Thoracic aorta (tissue), 2 donors: ENCODE measurements at places on chromosomes 7 and 10. TPM values are rescaled to one million over a fixed set of nuclear protein-coding genes. Genes with fewer than 3 reads are reported as not detected.

DNA sequence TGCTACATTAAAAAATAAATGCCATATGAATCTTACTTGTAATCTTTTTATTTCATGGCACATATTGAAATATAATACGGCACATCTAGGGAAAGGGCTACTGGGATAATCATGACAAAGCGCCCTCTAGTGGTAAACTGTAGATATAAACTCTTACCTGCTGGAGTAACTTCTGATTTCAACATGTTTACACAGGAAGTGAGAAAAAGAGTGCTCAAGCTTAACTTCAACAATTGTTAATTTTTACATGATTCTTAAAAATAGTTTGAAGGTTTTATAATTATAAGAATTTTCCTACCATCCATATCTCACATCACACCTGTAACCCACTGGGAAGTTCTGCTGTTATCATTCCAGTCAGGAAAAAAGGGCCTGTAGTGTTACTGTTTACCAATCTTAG lies 2.0 kb upstream of the HEPACAM2 start:
- no peak for DNase-seq

DNA sequence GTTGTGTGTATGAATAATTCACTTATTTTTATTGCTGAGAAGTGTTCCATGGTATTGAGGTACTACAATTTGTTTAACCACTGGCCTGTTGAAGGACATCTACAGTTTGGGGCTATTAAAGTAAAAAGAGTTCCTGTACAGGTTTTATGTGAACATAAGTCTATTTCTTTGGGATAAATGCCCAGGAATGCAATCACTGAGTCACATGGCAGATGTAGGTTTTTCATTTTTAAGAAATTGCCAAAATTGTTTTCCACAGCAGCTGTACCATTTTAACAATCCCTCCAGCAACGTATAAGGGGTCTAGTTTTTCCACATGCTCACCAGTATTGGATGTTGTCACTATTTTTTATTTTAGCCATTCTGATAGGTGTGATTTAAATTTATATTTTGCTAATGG lies 243.9 kb downstream of the TNS3 start:
- no peak for DNase-seq

Gene BICC1
- 28.1 TPM for total RNA-seq

DNA sequence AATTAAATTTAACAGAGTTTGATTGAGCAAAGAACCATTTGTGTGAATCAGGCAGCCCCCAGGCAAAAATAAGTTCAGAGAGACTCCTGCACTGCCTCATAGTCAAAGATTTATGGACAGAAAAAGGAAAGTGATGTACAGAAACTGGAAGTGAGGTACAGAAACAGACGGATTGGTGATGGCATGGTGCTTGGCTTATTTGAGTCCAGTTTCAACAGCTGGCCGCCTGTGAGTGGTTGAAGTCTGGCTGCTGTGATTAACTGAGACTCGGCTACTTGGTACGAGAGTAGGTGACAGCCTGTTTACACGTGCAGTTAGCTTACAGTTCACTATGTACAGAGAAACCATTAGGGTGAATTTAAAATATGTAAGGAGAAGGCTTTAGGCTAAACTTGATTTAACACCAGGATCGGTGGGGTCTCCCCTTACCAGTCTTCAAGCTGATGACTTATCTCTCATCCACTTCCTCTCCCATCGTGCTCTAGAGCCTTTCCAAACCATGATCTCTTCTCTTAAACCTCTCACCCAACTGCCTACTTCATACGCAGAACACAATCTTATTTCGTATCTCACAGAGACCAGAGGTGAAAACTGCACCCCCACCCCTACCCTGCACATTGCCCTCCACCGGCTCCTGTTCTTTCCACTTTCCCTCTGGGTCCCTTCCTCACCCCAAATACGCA lies 5.0 kb upstream of the MSMB start:
- DNase-seq = no peak

GRCh38 chr10:47300429-47300931 lies 483 bp downstream of the GDF10 start:
- DNase-seq = no peak

DNA sequence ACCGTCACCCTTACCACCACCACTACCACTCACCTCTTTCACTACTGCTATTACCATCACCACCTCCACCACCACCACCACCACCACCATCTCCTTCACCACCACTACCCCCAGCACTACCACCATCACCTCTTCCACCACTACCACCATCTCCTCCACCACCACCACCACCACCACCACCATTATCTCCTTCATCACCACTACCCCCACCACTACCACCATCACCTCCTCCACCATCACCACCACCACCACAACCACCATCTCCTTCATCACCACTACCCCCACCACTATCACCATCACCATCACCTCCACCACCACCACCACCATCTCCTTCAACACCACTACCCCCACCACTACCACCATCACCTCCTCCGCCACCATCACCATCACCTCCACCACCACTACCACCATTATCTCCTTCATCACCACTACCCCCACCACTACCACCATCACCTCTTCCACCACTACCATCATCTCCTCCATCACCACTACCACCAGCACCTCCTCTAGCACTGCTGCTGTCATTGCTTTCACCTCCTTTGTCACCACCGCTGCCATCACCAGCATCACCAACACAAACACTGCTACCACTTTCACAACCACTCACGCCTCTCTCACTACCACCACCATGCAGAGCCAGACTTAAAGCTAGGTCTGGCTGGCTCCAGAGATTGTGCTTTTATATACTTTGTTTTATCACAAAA lies 109.3 kb downstream of the ICA1 start:
- DNase-seq = no peak

DNA sequence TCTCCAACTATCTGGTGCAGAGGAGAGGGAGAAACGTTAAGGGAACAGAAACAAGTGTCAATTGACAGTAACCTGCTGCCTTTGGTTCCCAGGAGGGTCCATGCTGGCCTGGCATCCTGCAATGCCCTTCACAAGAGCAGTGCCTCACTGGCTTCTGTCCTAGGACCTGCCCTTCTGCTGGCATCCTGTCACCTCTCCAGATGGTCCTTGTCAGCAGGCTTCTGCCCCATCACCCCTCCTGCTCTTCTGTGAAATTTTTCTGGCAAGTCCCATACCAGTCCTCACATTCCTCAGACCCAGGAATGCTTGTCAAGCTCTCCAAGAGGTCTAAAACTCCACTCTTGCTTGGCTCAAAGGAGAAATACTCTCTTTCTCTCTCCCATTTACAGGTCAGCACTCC lies 34.2 kb downstream of the C10orf67 start:
- no peak for DNase-seq

DNA sequence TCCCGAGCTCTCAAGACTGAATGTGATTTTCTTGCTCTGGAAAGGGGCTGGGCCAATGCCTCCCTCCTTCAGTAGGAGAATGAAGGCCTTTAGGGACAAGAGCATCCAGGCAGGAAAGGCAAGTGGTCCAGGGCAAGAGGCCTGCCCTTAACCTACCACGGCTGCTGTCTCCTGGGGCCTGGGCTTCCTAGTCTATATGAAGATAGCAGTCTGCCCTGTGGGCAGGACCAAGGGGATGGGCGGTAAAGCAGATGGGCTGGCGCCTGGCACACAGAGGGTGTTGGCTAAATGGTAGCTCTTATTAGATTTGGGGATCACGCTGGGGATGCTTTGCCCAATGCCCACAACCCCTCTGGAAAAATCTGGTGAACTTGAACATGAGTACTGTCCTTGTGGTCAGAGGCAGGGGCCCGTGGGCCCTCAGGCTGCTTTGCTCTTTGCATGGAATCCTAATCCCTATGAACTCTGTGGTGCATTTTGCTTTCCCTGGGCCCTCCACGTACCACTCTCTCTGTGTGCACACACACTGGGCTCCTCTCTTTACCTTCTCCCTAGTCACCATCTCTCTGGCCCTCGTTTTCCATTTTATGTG lies 20.3 kb downstream of the CHAT start:
- no peak for DNase-seq

DNA sequence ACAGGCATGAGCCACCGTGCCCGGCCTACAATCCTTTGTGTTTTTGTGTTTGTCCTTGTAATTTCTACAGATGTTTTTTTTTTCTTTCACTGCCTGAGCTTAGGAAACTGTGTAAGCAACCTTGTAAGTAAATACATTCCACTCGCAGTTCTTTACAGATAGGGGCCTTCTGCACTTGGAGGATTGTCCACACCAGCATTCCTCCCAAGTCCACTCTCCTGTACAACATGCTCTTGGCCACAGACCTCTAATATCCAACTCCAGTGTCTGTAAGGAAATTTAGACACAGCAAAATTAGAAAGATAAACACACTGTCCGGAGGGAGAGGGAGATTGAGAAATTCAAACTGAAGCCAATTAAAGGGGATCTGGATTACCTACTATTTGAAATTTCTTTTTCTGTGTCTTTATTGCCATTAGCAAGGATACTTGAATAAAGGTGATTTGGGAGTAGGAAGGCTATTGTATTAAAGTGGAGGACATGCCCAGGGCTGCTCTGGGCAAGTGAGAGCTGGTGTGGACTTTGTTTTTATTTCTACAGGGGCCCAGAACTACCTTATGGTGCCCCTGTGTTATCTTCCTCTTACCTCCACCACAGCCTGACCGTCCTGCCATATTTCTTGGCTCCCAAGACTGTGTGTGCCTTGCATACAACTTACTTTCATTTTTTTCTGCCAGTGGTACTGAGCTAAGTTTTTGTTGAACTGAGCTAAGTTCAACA lies 9.7 kb downstream of the MXI1 start:
- DNase-seq = no peak

Gene BMPER
- total RNA-seq = 2.3 TPM

Gene TRIP6
- total RNA-seq = 103 TPM

GRCh38 chr10:34157501-34157900 lies 657.6 kb downstream of the PARD3 start:
- DNase-seq = no peak

DNA sequence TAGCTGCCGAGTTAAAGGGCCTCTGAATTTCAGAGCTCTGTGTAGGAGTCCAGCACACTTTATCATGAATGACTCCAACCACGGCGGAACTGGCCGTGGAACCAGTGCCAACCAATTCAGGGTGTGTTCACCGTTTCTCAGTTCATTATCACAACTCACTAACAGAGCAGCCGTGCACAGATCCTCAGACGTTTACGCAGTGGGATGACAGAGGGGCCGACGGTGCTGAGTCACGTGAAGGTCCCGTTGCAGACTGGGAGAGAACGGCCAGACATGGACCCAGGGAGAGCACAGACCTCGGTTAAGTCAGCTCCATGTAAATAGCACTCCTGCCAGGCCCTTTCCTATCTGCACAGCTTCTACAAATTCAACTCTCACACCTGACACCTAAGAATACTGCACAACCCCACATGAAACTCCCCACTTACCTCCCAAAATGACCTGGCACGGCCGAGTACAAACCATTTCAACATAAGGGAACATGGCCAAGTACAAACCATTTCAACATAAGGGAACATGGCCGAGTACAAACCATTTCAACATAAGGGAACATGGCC lies 95.5 kb downstream of the DIP2C start:
- no peak for DNase-seq

Gene RNF148
- 0.27 TPM for total RNA-seq

DNA sequence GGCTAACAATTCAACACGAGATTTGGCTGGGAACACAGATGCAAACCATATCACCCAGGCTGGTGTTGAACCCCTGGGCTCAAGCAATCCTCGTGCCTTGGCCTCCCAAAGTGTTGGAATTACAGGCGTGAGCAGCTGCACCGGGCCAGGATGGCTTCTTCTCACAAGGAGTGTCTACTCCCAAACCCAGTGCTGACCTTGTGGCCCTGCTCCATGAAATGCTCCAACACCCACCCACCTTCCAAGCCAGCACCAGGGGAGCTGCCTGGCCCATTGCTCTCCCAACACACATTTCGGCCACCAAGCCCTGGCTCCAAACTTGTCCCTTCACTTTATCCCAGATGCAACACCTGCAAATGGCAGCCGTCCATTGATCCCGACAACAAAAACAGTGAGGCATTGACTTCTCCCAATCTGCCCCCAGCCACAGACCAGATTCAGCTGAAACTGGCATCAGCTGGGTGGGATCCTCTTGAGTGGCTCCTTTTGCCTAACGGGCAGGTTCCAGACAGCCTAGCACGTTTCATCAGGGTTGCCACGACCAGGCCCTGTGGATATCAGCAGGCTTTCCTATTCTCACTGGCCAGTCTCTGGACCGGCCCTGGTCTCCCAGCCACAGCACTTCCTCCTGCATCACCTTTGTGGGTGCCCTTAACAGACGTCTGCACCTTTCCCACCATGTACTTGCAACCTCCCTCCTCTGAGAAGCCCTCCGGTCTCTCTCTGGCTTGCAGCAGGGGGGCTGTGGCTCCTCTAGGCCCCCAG lies 105.7 kb upstream of the CARD11 start:
- DNase-seq = no peak

DNA sequence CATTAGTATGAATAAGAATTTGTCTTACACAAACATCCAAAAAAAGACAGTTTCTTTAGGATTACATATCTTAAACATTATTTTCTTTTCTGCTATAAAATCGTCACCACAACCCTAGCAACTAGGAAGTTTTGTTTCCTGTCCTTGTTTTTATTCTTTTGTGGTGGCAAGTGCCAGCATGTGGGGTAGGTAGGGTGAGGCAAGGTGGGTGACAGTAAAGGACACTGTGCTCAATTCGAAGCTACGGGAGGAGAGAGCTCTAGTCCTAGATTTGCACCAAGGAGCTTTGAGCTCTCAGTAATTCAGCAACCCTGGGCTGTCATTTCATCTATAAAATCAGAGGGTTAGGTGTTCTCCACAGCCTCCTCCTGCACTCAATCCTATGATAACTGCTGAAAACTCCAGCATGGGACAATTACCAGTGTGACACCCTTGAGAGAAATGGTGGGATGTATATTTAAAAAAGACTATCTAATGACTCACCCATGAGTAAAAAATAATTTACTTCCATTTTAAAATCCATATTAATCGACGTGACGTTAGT lies 187.1 kb downstream of the FAM107B start:
- no peak for DNase-seq

DNA sequence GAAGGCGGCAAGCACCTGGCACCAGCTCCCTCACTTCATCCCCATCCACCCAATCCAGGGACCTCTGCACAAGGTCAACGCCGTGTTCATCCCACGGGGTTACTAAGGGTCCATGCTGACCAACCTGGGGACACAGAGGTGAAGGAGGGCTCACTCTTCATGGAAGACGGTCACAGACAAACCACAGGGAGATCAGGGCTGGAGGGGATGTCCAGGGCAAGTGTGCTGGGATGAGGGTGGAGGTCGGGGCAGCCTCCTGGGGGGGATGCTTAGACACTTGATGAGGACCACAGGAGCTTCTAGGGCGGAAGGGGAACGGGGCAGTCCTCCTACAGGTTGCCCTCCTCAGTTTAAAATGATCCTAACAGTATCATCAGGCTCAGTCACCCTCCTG lies 46.7 kb downstream of the FAM53B start:
- no peak for DNase-seq

GRCh38 chr7:33196221-33196620 lies 66.9 kb downstream of the BBS9 start:
- DNase-seq = no peak

- DNase-seq = no peak
Observed at GRCh38 chr10:14025283-14026189, 305.2 kb downstream of the FRMD4A start.

- DNase-seq = no peak
Observed at GRCh38 chr10:19245889-19246752, 197.5 kb downstream of the MALRD1 start.
